ENCODE measurements at places on chromosomes 4 and X.

GRCh38 chrX:1358793-1359476 is 22.4 kb downstream of the IL3RA start:
- no peak for DNase-seq

DNA sequence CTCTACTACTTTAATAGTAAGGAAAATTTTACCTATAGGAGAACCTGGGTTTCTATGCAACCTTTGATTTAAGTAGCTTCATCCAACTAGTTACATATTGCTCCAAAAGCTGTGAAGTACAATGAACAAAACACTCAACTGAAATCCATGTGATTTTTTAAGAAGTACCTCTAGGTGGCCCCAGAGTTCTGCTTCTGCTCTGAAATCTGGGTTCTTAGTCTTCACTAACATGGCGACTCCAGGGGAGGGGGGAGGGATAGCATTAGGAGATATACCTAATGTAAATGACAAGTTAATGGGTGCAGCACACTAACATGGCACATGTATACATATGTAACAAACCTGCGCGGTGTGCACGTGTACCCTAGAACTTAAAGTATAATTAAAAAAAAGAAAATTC is 73.4 kb upstream of the MAGEB2 start:
- peak; percentile 22 for DNase-seq

- DNase-seq: no peak
Measured at GRCh38 chrX:46803140-46803539, 33.7 kb upstream of the RP2 start.

DNA sequence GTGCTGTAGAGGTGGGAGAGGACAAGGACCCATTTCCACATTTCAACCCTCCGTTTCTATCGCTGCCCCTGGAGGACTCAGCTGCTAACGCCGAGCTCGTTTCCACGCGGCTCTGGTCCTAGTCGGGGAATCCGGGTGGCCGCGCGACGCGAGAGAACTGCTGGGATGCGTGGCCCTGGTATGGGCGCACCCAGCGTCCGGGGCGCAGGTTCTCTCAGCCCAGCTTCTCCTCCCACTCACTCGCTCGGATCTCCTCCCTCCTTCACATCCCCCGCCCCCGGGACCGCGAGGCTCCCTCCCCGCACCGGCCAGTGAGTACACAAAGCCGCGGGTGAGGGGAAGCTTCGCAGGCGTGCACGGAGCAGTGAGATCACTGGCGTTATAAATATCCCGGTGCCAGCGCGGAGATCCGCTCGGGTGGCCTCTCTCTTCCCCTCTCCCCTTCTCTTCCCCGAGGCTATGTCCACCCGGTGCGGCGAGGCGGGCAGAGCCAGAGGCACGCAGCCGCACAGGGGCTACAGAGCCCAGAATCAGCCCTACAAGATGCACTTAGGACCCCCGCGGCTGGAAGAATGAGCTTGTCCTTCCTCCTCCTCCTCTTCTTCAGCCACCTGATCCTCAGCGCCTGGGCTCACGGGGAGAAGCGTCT is at the start of gene FGF5:
Gene FGF5, plus strand, starts transcription at position 412 of the 649 bp plus-strand sequence. Its CDS starts 161 bp downstream, at position 573.
- peak; percentile 94 for DNase-seq

DNA sequence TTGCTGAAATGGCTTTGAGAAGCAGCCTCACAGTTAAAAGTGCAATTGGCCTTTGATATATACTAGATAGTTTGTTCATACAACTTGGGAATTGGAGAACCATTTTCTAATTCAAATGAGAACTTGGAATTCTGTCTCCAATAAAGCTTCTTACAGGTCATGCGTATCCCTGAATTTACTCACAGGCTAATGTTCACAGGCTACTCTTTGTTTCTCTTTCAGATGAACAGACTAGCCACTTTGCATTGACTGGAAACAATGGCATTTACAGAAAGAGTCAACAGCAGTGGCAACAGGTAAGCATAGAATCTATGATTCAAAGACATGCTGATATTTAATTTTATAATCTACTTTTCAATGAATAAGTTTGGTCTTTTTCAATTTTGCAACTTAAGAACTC is 13.5 kb downstream of the AFF1 start:
- no peak for DNase-seq

- DNase-seq: no peak
Measured at GRCh38 chr4:90165883-90166282, 38.7 kb downstream of the CCSER1 start.

- DNase-seq: no peak
Measured at GRCh38 chr4:164252286-164252685, 501.6 kb upstream of the SMIM31 start.

GRCh38 chr4:98930311-98930865 is 1.5 kb upstream of the EIF4E start:
- no peak for DNase-seq

DNA sequence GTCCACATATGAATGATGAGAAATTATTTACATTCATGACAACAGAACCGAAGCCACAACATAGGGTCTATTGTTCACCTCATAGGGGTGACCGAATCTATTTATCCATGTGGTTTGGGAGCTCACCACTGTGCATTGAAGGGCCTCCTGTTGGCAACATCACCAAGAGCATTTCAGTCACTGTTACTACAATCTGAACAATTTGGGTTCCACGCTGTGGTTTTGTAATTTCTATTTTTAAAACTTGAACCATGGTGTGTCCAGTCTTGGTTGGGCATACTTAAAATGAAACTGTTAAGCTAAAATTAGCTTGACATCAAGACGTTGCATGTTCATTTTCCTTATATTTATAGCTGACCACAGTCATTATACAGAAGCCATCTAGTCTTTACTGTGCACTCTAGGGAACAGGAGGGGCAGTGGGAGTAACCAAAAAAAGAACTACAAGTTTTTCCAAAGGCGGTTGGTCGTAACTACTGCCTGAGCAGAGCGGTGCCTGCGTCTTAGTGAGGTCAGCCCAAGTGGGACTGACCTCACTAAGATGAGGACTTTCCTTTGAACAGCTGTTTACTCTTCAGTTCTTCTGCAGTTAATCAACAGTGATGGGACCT is 192.1 kb downstream of the SPRY1 start:
- DNase-seq: no peak
